Stimulated activated memory B cell treated with anti-CD40 and anti-IgM and Interleukin-4, amounts not matched to agents 10 μg/mL and 1 μg/mL and 100 μg/mL, for 72 hours (primary cell): ENCODE measurements at places on chromosomes 6 and 20.

GRCh38 chr20:57625181-57625958 is 5.1 kb upstream of the ZBP1 start:
- no peak for ATAC-seq

DNA sequence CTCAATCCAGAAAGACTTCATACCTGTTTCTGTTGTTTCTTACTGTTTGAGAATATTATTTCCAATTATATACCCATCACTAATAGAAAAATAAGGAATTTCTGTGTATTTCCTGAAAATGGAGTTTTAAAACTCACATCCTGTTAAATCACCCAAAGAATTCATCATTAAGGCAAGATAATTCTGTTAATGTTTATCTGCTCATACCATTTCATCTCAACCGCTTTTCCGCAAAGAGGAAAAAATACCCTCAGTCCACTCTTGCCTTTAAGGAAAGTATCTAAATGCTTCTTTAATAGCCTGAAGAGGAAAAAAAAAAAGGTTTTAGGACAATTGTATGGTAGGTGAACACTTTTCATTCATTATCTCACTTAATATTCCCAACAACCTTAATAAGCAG is 7.3 kb downstream of the TPMT start:
- ATAC-seq: no peak

DNA sequence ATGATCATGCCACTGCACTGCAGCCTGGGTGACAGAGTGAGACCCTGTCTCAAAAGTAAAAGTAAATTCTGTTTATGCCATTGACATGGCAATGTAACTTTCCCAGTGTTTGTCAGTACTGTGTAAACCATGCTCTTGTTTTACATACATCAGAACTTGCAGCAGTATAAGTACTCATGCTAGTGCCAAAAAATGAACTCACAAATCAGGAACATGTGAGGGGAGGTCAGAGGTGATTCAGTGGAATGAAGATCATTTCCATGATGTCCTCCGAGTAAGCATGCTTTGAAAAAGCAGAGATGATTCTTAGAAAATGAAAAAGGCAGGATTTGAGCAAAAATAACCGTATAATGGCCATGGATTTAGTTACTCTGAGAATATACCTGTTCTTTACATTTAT is 81.9 kb downstream of the ANKS1A start:
- ATAC-seq: no peak

DNA sequence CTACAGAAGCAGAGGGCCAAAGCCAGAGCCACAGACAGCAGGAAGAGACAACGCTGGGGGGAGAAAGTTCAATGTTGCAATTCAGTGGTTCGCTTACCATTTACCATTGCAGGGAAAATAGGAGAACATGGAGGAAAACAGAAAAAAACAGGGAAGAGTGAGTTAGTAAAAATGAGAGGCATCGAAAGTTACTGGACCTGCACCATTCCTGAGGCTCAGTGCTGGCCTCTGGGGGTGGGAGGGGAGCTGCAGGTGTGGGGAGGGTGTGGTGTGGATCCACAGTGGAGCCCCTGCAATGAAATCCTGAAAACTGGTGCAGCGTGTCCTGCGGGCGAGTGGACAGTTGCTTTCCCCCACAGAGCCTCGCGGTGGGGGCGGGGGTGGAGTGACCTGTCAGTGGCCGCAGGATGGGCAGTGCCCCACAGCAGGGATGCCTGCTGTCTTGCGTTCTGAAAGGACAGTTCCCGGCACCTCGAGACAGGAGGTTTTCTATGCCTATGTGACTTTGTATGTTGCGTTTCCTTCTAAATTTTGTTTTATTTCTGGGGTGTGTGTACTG is 5.7 kb downstream of the TMEM181 start:
- no peak for ATAC-seq

- ATAC-seq: peak; percentile 2
Measured at GRCh38 chr20:63312690-63313348, 19.8 kb downstream of the COL20A1 start.

DNA sequence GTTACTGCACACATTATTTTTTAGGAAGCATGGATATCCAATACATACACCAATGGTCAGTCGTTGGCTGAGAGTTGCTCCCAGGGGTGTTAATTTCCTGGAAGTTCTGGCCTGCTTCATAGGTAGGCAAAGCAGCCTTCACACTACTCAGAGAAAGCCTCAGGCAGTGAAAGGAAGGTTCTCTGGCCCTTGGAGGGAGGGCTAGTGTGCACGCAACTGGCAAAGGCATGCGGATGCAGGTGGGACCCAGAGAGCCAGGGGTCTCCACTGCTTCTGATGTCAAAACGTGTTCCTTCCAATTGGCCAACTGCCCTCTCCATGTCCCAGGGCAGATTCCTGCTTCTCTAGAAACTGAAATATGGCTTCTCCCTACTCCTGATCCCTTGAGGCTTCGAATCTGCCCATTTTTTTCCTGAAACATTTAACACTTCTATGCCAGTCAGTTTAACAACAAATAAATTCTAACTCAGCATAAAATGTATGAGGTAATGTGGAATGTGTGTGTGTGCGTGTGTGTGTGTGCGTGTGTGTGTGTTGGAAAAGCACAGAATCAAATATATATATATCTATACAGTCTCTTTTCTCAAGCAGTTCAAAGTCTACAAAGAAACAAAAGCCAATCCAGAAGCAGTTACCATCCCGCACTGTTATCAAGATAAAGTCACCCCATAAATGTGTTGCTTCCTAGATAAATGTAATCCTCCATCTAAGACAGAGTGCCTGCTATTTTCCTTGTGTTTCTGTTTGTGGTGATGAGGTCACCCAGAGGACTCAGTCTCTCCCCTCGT is 94.0 kb upstream of the HIVEP1 start:
- ATAC-seq: no peak
